ENCODE measurements at places on chromosomes 1 and 21. TPM values are rescaled to one million over a fixed set of nuclear protein-coding genes. Genes with fewer than 3 reads are reported as not detected.

ELF3 gene
- 261 TPM for polyA plus RNA-seq

DNA sequence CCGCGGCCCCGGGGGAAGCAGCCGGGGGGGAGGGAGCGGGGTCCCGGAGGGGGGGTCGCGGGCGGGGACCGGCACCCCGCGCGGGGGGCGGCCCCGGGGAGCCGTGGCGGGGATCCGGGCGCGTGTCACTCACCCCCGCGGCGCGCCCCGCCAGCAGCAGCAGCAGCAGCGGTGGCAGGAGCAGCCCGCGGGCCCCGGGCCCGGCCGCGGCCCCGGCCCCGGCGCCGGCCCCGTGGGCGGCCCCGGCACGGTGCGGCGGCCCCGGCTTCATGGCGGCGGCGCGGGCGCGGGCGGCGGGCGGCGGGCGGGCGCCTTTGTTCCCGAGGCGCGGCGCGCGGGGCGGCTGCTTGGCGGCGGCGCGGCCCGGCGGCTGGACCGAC is 252 bp downstream of the SDC3 start:
- no peaks in the 10 kb centered on the region for H3K4me1 ChIP-seq
- H3K4me3 ChIP-seq, result peak overlapping the region; percentile 55
- DNase-seq, result no peak

ICOSLG gene
- polyA plus RNA-seq, result 0.89 TPM

DNA sequence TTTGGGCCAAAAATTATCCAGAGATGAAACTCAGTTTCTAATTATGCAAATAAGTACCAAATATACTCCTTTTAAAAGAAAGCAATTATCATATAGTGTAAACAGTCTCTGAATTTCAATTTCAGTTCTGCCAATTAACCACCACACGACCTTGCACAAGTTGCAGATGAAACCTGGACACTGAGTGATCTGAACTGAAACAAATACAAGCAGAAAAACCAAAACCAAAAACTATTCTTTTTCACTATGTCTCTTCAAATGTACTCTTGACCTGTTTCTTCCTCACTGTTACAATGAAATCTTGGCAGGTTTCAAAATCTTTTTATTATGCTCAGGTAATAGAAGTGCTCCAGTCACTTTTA is 79.2 kb downstream of the TYW3 start:
- H3K4me3 ChIP-seq, result no peak overlapping the region
- DNase-seq, result no peak
- H3K27ac ChIP-seq, result no peak overlapping the region
- H3K27me3 ChIP-seq, result no peaks in the 10 kb centered on the region

PLA2G2A gene
- 1,925 TPM for polyA plus RNA-seq

PYHIN1 gene
- 0.55 TPM for polyA plus RNA-seq

NDUFS5 gene
- 228 TPM for polyA plus RNA-seq

CRNN gene
- polyA plus RNA-seq, result not detected

GRCh38 chr1:45410850-45411509 is 70.7 kb upstream of the MUTYH start:
- H3K27ac ChIP-seq, result no peak overlapping the region
- DNase-seq, result no peak
- no peaks in the 10 kb centered on the region for H3K27me3 ChIP-seq
- H3K4me1 ChIP-seq, result no peaks in the 10 kb centered on the region
- no peak overlapping the region for H3K4me3 ChIP-seq

DNA sequence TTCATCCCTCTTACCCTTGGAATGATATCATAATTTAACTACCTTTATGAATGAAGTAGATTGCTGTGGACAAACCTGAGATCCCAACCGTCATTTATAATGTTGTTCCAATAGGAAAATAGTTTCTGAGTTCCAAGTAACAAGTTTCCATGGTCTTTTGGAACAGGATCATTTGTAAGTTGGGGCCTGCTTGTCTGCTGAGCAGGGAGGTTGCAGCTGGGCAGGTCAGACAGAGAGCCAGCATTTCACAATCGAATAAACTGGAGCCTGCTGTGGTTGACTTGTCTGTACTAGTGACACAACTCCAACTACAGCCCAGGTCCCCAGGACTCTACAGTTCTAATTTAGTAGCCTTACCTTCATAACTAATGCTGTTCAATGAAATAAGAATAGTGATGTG is 18.6 kb upstream of the RALGPS2 start:
- no peaks in the 10 kb centered on the region for H3K36me3 ChIP-seq
- H3K4me3 ChIP-seq, result no peak overlapping the region
- no peak for DNase-seq
- H3K27ac ChIP-seq, result no peak overlapping the region

GRCh38 chr1:20401405-20402010 is 84.5 kb downstream of the CAMK2N1 start:
- H3K4me3 ChIP-seq, result no peak overlapping the region
- DNase-seq, result no peak
- H3K4me1 ChIP-seq, result no peaks in the 10 kb centered on the region
- H3K27me3 ChIP-seq, result peaks cover 2% of the 10 kb centered on the region
- H3K27ac ChIP-seq, result no peak overlapping the region

GRCh38 chr1:245285168-245285567 is 130.4 kb downstream of the KIF26B start:
- no peak overlapping the region for H3K27ac ChIP-seq
- no peaks in the 10 kb centered on the region for H3K36me3 ChIP-seq
- no peaks in the 10 kb centered on the region for H3K4me1 ChIP-seq
- no peaks in the 10 kb centered on the region for H3K27me3 ChIP-seq

CFHR5 gene
- polyA plus RNA-seq, result not detected

OR2AK2 gene
- polyA plus RNA-seq, result not detected

- H3K4me1 ChIP-seq, result peaks cover 2% of the 10 kb centered on the region
- H3K27ac ChIP-seq, result no peak overlapping the region
- H3K4me3 ChIP-seq, result no peak overlapping the region
- no peaks in the 10 kb centered on the region for H3K27me3 ChIP-seq
These were observed 11.8 kb upstream of the AMIGO1 start for GRCh38 chr1:109521002-109521951.

DNA sequence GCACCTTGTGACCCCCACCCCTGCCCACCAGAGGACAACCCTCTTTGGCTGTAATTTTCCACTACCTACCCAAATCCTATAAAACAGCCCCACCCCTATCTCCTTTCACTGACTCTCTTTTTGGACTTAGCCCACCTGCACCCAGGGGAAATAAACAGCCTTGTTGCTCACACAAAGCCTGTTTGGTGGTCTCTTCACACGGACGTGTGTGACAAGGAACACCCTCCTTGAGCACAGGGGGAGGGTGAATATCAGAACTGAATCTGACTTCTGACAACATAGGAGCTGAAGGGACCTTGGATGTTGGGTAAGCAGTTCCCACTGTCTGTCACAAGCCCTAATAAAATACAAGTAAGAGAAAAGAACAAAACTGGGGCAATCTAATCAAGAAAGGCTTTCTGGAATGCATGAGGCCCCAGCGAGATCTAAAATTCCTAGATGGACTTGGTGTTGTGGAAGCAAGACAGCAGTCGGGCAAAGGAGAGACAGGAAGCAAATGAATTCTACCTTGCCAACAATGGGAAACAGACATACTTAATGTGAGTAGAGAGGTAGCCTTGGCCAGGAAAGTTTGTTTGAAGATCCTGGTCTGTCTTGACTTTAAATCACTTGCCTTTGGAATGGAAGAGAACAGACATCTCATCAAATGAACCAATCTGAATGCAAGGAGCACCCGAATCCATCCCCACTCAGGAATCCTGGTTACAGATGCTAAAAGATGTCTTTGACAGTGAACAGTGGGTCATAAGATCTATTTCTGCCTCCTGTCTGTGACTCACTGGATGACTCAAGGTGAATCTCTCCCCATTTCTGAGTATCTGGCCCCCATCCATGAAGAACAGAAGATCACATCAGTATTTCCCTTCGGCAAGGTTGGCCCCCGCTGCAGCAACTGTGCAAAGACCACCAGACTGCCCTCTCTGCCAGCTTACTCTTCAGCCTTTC is 53.3 kb downstream of the OLFML3 start:
- no peaks in the 10 kb centered on the region for H3K27me3 ChIP-seq
- no peak for DNase-seq
- H3K36me3 ChIP-seq, result no peaks in the 10 kb centered on the region
- no peak overlapping the region for H3K27ac ChIP-seq
- no peaks in the 10 kb centered on the region for H3K4me1 ChIP-seq
- no peak overlapping the region for H3K4me3 ChIP-seq

CD84 gene
- 0.27 TPM for polyA plus RNA-seq

DNA sequence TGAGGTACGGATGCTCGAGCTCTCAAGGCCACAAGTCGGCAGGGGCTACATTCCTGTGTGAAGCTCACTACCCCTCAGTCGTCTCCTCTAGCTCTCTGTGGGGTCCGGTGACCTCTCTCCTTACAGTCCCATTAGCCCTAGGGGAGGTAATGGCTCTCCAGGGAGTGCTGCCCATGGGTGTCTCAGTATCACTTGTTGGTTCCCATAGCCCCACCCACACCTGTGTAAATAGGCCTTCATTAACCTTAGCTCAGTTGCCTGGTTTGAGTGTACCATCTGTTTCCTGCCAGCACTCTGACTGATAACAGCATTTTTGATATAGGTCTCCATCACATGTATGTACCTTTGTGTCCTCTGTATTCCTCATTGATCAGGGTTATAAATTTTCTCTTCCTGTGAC is 133.2 kb upstream of the KCNJ15 start:
- peak; percentile 39 for DNase-seq
- H3K4me3 ChIP-seq, result no peak overlapping the region
- no peaks in the 10 kb centered on the region for H3K27me3 ChIP-seq
- no peaks in the 10 kb centered on the region for H3K4me1 ChIP-seq
- H3K27ac ChIP-seq, result no peak overlapping the region
- H3K36me3 ChIP-seq, result no peaks in the 10 kb centered on the region

DNA sequence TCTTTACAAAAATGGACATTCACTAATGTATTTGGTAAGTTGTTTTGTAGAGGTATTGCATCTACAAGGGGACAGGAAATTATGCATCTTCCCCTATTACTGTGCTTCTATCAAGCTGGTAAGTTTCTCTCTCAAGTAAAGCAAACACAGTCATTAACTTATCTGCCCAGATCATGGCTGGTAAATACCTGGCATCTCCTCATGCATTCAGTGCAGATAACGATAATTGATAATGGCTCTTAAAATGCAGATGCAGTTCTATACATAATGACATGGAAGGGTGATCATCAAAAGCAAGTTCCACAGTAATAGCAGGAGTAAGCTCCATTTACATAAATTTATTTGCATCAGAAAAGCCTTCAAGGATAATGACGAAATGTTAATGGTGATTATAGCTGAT is 122.4 kb downstream of the SIPA1L2 start:
- H3K27ac ChIP-seq, result no peak overlapping the region
- no peak overlapping the region for H3K4me3 ChIP-seq
- H3K36me3 ChIP-seq, result no peaks in the 10 kb centered on the region
- H3K4me1 ChIP-seq, result no peaks in the 10 kb centered on the region
- no peaks in the 10 kb centered on the region for H3K27me3 ChIP-seq

GRCh38 chr1:240691909-240692705 is 80.2 kb upstream of the GREM2 start:
- DNase-seq, result no peak
- no peak overlapping the region for H3K4me3 ChIP-seq
- no peaks in the 10 kb centered on the region for H3K4me1 ChIP-seq
- H3K27ac ChIP-seq, result no peak overlapping the region
- H3K36me3 ChIP-seq, result no peaks in the 10 kb centered on the region

GRCh38 chr1:39411526-39412478 is 79.6 kb upstream of the BMP8A start:
- no peak for DNase-seq
- no peaks in the 10 kb centered on the region for H3K27me3 ChIP-seq
- H3K4me3 ChIP-seq, result peak overlapping the region; percentile 22

DEPDC1 gene
- 0.27 TPM for polyA plus RNA-seq

DNA sequence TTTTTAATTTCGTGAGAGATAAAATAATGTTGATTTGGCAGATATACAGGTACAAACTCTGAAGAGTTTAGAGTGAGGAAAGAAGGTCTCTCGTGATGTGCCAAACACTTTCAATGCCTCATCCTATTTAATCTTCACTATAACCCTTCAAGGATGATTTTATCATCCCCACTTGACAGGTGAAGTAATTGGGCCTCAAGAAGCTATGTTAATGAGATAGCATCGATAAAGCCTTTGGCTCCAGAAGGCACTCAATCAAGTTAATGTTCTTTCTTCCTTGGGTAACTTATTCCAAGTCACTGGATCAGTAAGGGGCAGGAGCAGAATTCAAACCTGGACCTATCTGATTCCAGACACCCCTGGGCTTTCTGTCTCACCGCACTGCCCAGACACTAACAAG is 7.2 kb downstream of the LMOD1 start:
- no peak for DNase-seq
- no peaks in the 10 kb centered on the region for H3K27me3 ChIP-seq
- no peaks in the 10 kb centered on the region for H3K36me3 ChIP-seq
- H3K4me3 ChIP-seq, result no peak overlapping the region
- H3K27ac ChIP-seq, result no peak overlapping the region

DNA sequence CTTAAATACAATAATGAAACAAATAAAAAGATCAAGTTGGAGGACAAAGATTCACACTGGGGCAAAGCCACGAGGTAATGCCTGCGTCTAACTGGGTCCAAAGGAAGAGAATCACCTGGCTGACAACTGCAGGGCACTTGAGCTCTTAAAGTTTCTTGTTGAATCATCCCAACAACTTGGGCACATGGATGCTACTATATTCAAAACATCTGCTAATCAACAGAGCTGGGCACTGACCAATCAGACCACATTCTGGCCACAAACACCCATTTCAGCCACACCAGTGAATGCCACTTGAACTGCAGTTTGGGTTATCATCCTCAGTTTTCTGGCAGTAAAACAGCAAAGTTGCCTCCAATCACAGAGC is 51.0 kb downstream of the ABCA4 start:
- no peak overlapping the region for H3K4me3 ChIP-seq
- no peak overlapping the region for H3K27ac ChIP-seq
- H3K27me3 ChIP-seq, result no peaks in the 10 kb centered on the region
- no peak for DNase-seq

SPRR1A gene
- polyA plus RNA-seq, result not detected

- peaks cover 59% of the 10 kb centered on the region for H3K36me3 ChIP-seq
- H3K4me3 ChIP-seq, result no peak overlapping the region
- no peaks in the 10 kb centered on the region for H3K4me1 ChIP-seq
- no peaks in the 10 kb centered on the region for H3K27me3 ChIP-seq
These were observed 13.9 kb downstream of the SH3BP5L start for GRCh38 chr1:248811514-248812490.

DNA sequence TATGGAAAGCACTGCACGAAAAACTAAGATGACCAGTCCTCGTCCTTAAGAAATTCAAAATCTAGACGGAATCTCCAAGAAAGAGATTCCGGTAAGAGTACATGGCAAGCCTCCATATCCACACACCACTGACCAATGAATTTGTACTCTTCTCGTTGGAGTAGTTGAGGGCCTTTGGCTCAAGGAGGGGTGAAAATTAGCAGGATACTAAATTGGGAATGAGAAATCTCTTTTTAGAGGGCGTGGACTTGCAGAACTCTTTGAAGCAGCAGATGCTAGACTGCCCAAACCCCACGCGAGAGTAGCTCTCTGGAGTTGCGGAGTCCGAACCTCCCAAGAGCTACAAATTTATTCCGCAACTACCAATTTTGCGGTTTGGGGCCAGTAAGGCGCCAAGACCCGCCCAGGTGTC is 872 bp upstream of the PPP2R5A start:
- H3K36me3 ChIP-seq, result no peaks in the 10 kb centered on the region
- H3K27me3 ChIP-seq, result no peaks in the 10 kb centered on the region
- peak overlapping the region; percentile 84 for H3K27ac ChIP-seq
- no peak for DNase-seq

Data from small intestine (tissue), 16 donors.